ENCODE measurements at places on chromosomes 6 and 20. TPM values are rescaled to one million over a fixed set of nuclear protein-coding genes. Genes with fewer than 3 reads are reported as not detected.

The PNPLA1 gene
- total RNA-seq: 0.21 TPM

The EFCAB8 gene
- 1.0 TPM for total RNA-seq

The THEMIS gene
- total RNA-seq: 5.6 TPM

The PLG gene
- total RNA-seq: 0.44 TPM

The CDKAL1 gene
- 23.4 TPM for total RNA-seq

The UNC93A gene
- not detected for total RNA-seq

The RAET1E gene
- total RNA-seq: 5.5 TPM

The PRND gene
- not detected for total RNA-seq

The ELOVL4 gene
- total RNA-seq: 1.4 TPM

The ZC2HC1B gene
- not detected for total RNA-seq

The LGSN gene
- not detected for total RNA-seq

The TP53TG5 gene
- total RNA-seq: 1.2 TPM

Data from ureter (tissue), 1 donor.